Right renal pelvis (tissue), 4 donors: ENCODE measurements at places on chromosomes 5 and 9.
A peak's percentile ranks its signal among the peaks of the same experiment; 100 is the strongest.

DNA sequence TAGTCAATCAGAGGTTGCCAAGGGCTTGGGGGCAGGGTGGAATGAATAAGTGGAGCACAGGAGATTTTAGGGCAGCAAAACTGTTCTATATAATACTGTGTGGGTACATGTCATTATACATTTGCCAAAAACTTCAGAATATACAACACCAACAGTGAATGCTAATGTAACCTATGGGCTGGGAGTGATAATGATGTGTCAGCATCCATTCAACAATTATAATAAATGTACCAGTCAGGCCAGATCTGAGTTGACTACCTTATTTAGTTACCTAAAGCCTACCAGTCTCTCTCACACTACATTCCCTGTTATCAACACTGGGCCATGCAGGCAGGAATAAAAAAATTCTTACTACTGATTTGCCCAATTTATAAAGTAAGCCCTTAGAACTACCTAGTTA, 884.5 kb downstream of the TLE1 start:
- DNase-seq = no peak

- no peak for DNase-seq
Observed at GRCh38 chr9:100567856-100568255, 10.0 kb upstream of the CAVIN4 start.

DNA sequence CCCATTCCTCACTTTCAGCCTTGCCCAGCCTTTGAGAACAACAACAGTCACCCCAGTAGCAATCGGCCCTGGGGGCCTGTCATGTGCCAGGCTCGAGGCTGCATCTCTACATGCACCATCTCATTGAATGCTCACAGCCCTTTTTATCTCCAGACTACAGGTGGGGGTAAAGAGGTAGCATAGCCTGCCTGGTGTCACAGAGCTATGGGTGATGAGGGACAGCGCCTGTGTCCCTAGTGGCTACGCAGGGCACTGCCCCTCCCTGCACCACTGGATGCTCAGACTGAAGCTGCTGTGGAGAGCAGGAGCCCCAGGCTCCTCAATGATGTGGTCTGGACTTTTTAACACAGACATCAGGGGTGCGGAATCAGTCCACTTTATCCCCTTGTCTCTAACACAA, 2.8 kb downstream of the CAMK2A start:
- DNase-seq = no peak

- DNase-seq = no peak
Observed at GRCh38 chr5:31664566-31664965, 25.6 kb downstream of the PDZD2 start.

- DNase-seq = no peak
Observed at GRCh38 chr5:75510836-75511434, 494 bp downstream of the CERT1 start.

- no peak for DNase-seq
Observed at GRCh38 chr5:124512236-124512635, 234.2 kb downstream of the ZNF608 start.

DNA sequence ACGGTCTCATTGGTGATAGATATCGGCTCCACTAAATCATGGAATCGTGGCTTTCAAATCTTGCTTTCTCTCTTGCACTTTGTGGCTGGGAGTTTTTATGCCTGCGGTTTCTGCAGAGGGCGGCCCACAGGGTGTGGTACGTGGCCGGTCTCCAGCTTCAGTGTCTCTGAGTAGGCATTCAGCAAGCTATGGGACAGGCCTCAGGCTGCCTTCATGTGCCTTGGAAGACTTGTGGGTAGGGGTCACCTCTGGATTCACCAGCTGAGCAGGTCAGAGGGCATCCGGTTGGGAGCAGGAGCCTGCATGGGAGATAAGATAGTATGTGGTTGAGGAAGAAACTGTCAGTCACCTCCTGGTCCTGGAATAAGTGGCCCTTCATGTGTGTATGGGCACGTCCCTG, 47.7 kb downstream of the AMBP start:
- DNase-seq = no peak

DNA sequence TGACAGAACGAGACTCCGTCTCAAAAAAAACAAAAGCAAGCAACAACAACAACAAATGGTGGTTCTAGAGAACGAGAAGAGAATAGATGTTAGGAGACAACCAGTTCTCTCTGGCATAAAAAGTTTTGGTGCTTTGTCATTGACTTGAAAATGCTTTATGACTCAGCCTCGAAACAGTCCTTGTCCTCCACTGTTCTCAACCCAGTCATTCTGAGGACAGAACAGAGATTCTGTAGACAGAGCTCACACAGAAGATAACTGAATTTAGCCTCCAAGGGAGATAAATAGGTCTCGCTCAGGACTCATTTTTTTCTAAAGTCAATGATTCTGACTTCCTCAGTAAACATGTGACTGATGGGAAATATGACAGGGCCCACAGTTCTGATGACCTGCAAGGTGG, 76.0 kb upstream of the FSTL4 start:
- DNase-seq = no peak

- DNase-seq = no peak
Observed at GRCh38 chr9:9749591-9749990, 863.2 kb downstream of the PTPRD start.

DNA sequence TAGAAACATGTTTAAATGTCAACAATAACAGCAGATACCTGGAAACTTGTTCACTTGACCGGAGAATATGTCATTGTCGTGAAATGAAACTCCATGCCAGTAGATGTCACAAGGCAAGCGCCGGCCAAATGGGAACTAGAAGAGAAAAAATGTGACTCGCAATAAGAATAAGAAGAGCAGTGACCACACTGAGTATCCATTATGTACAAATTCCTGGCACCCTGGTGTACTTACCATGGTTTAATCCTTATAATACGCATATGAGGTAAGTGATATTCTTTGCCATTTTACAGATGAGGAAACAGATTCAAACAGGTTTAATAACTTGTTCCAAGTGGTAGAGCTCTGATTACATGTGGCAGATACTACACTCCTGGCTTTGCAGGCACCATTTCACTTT, 53.9 kb downstream of the TTLL11 start:
- DNase-seq = no peak

DNA sequence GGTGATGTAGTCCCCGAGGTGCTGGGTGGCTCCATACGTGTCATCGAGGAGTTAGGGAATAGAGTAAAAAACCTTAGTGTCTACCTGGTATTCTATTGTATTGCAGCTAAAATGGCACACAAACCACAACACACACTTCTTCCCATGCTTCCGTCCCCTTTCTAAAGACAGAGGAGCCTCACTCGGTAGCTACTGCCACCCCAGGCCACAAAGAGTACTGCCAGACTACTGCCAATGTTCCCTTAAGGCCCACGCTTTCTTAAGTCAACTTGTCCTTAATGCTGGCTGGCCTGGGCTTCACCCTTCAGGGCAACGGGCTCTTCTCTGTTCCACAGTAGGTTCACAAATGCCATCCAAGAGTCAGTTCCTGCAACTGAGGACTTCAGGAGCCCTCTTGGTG, 673.0 kb downstream of the ELAVL2 start:
- no peak for DNase-seq

GRCh38 chr9:100725371-100725770, 147.5 kb downstream of the CAVIN4 start:
- no peak for DNase-seq

- DNase-seq = peak; percentile 65
Observed at GRCh38 chr5:177116631-177117373, 16.8 kb upstream of the NSD1 start.

DNA sequence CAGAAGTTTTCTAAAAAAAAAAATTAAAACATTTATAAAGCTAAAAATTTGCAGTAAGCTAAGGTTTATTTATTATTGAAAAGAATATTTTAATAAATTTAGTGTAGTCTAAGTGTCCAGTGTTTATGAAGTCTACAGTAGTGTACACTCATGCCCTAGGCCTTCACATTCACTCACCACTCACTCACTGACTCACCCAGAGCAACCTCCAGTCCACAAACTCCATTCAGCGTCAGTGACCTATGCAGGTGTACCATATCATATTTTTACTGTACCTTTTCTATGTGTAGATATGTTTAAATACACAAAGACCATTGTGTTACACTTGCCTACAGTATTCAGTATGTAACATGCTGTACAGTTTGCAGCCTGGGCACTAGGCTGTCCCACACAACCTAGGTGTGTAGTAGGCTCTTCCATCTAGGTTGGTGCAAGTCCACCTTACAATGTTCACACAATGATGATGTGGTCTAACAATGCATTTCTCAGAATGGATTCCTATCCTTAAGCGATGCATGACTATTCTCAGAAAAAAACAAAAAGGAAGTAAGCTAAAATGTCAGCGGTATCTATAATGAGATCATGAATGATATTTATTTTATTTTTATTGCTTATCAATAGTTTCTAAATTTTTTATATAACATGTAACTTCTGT, 336.7 kb downstream of the AGTPBP1 start:
- no peak for DNase-seq

- no peak for DNase-seq
Observed at GRCh38 chr9:78015241-78015640, 16.4 kb downstream of the GNAQ start.

DNA sequence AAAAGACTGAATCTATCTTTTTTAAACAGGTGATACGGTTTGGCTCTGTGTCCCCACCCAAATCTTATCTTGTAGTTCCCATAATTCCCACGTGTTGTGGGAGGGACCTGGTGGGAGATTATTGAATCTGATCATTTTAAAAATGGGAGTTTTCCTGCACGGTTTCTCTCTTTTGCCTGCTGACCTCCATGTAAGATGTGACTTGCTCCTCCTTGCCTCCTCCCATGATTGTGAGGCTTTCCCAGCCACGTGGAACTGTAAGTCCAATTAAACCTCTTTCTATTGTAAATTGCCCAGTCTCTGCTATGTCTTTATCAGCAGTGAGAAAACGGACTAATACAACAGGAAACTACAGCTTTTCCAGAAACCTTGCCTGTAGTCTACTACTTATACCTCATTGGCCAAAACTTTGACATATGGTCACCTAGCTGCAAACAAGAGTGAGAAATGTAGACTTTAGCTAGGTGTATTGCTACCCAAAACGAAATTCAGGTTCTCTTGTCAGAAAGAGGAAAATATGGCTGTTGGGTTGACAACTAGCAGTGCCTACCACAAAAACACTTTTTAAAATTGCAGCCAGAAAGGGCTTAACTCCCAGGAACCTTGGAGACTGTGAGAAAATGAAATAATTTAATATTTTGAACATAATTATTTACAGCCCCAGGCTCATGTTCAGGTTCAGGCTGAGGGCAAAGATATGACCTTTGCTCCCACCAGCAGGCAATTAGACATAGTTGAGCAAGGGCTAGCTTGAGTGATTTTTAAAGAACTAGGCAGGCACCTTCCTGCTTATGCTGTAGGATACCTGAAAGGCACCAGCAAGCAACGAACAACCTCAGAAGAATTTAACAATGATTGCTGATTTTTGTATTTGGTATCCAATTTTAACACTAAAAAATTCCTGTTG, 7.4 kb upstream of the AGGF1 start:
- DNase-seq = peak; percentile 13

DNA sequence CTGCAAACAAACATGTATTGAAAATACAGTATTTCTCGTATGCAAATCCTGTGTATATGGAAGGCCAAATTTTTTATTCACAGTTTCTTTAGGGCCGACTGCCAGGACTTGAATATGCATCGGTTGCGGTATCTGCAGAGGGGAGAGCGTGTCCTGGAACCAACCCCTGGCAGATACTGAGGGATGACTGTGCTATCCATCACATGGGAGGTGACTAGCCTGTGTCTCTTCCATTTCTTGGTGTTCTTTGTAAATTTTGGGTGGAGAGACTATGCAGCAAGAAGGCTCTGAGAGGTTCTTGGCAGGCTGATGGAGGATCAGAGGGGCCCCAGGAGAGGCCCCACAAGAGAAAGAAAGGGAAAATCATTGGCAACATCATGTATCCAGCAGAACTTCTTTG, 384.3 kb downstream of the YTHDC2 start:
- no peak for DNase-seq

GRCh38 chr5:126143622-126144021, 279.6 kb upstream of the GRAMD2B start:
- no peak for DNase-seq

- no peak for DNase-seq
Observed at GRCh38 chr5:13524936-13525335, 419.6 kb downstream of the DNAH5 start.

- DNase-seq = no peak
Observed at GRCh38 chr5:173672166-173672565, 55.7 kb upstream of the BOD1 start.

DNA sequence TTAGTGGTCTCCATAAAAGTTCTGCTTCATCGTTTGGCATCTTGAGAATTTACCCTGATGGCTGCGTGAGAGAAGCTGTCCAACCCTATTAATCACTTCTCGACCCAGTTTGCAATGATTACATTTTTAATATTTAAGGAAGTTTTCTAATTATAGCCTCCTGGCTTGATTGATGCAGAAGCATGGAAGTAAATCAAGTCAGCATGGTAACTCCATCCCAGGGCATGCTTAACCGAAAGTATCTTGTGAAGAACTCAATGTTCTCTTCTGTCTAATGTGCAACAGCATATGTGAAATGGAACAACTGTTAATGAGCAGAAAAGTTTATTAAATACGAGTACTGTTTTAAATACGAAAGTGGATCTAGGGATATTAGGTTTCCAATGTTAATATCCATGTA, 278.9 kb upstream of the CD180 start:
- no peak for DNase-seq

GRCh38 chr9:134618163-134618832, 23.3 kb upstream of the COL5A1 start:
- no peak for DNase-seq

DNA sequence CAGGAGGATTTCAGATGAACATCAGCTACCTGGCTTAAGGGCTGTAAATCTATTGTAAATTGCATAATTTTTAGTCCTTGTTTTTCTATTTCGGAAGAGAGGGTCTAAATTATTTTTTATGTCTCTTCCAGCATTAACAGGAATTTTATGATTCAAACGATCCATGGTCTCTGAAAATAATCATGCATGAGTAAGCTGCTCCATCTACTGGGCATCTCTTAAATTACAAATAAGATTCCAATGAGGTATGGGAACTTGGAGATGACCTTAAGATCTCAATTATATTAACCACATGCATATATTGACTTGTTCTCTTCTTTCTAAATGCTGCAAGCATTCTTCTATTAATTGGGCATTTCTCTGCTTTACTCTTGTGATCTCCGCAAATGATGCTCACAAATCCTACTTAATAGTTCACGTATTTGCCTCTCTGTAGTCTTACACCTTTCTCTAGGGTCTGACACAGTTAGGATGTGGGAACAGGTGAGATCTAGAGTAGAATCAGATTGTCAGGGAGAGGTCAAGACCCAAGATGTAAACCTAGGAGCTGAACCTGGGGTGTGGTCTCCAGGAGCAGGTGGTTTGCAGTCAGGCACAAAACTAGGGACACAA, 86.9 kb downstream of the NUDT12 start:
- DNase-seq = peak; percentile 41

GRCh38 chr5:124631874-124632550, 114.4 kb downstream of the ZNF608 start:
- no peak for DNase-seq

- DNase-seq = no peak
Observed at GRCh38 chr9:18730241-18730640, 256.3 kb downstream of the ADAMTSL1 start.

GRCh38 chr9:115192835-115193525, 75.0 kb upstream of the TNC start:
- DNase-seq = no peak

GRCh38 chr5:135826221-135826525, 8.3 kb upstream of the SLC25A48 start:
- no peak for DNase-seq
